T-helper 2 cell (primary cell): ENCODE measurements at places on chromosomes 7 and 10.

DNA sequence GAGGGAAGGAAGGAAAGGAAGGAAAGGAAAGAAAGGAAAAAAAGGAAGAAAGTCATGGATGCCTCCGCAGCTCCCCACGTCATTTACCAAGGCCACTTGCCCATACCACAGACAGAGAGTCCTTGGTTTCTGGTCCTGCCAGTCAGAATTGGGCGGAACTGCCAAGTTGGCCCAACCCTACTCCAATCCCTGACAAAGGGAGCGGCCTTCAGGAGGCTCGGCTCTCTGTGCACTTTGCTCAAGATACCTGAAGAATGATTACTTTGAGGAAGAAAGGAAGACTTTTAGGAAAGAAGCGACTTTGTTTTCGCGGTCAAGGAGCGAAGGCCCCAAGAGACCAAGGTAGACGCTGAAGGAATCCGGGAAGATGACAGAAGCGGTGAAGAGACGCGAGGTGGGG lies 49.1 kb upstream of the FXYD4 start:
- DNase-seq: no peak

DNA sequence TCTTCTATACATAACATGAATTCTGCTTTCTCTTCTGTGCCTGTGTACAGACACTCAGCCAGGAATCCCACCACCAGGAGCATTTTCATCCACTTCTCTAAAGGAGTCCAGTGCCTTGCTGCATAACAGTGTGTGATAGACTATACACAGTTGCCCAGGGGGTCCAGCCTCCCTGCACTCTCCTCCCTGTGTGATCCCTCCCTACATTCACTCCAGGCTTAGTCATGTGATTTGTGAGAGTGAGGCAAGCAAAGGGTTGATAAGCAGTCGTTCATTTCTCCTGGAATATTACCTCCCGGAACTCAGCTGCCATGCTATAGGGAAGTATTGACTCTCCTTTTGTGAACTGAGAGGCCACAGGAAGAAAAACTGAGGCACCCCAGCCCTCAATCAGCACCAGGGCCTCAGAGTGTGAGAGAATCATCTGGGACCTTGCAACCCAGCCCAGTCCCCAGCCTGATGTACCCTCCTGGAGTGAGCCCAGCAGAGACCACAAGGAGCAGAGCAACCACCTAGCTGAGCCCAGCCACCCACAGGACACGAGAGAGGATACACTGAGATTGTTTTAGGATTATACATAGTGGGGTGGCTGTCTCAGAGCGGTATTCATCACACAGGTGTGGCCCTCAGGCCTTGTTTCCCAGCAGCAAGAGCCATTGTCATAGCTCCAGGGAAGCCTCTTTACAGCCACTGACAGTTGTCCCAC lies 45.0 kb upstream of the EEPD1 start:
- DNase-seq: no peak

DNA sequence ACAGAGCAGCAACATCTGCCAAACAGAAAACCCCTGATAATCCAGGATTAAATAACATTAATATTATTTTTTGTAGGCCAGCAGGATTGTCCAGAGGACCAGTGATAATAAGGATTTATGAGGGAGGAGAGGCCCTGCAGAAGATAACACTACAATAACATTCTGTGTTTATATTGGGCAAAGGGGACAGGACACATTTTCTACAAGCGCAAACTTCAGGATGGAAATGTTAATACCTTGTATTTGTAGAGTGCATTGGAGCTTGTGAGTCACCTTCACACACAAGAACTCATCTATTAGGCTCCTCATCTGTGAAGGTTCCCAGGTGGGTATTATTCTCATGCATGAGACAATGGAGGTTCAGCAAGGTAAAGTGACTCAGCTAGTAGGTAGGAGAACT lies 51.0 kb downstream of the BAMBI start:
- no peak for DNase-seq

- no peak for DNase-seq
Observed at GRCh38 chr10:123382491-123382890, 228.3 kb downstream of the BUB3 start.

DNA sequence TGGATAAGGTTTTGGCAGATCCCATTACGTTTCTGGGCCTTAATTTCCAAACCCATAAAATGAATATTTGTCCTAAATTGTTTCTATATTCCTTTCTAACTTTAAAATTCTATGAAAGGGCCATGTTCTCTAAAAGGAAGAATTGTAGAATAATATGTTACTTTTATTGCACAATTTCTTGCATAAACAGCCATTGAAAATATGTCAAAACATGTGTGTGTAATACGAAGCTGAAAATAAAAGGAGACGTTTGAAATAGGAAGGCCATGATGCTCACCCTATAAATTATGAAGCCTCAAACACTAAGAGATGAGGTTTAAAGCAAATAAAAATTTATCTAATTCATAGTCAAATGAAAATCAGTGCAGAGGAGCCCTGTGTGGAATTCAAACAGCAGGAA lies 145.0 kb upstream of the LRRTM3 start:
- DNase-seq: no peak

GRCh38 chr7:74708569-74709275 lies 51.2 kb downstream of the GTF2I start:
- DNase-seq: no peak
